ENCODE measurements at places on chromosomes 7 and 10.

- DNase-seq: no peak
Measured at GRCh38 chr7:74455291-74455804, 1.6 kb downstream of the GTF2IRD1 start.

- no peak for DNase-seq
Measured at GRCh38 chr7:27967639-27968038, 213.0 kb downstream of the JAZF1 start.

GRCh38 chr7:51187941-51188340 lies 128.7 kb downstream of the COBL start:
- no peak for DNase-seq

- peak; percentile 1 for DNase-seq
Measured at GRCh38 chr10:62038609-62039190, 137.2 kb downstream of the ARID5B start.

GRCh38 chr10:93390306-93391090 lies 91.6 kb downstream of the MYOF start:
- DNase-seq: no peak

DNA sequence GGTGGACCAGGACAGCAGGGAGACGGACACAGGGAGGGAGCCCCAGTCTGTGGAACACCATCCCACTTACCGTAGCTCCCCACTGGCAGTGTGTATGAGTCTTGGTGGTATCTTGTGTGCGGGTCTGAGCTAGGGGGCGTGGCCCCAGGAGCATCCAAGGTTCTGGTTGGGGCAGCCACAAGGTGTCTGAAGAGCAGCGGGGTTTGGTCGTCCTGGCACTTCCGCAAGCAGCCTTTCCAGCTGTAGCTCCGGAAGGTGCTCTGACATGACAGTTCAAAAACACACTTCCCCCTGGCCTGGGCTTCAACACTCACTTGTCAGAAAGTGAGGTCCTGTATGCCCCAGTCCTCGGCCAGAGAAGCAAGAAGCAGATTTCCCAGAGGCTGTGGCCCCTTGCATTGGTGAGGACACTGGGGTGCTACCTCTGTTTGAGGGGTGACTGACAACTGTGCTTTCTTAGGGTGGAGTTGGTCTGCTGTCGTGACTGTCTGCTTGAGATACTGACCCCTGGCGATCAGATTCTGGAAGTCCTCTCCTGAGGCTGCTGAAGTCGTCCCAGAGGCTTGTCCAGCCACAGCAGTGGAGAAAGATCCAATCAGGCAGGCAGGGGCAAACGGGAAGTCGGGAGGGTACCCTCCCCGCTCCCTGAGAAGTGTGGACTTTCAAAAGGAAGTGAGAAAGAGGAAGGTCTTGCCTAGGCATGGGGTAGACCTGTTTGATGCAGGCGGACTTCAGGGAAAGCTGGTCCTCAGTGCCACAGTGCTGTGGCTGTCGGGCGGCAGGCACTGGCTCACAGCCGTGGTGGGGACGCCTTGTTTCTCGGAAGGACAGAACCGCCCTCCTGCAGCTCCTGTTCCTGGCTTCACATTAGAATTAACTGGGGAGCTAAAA lies 51.4 kb upstream of the PFKFB3 start:
- no peak for DNase-seq

- DNase-seq: no peak
Measured at GRCh38 chr10:74753442-74754211, 72.8 kb upstream of the KAT6B start.
